ENCODE measurements at places on chromosomes 1 and 21.

DNA sequence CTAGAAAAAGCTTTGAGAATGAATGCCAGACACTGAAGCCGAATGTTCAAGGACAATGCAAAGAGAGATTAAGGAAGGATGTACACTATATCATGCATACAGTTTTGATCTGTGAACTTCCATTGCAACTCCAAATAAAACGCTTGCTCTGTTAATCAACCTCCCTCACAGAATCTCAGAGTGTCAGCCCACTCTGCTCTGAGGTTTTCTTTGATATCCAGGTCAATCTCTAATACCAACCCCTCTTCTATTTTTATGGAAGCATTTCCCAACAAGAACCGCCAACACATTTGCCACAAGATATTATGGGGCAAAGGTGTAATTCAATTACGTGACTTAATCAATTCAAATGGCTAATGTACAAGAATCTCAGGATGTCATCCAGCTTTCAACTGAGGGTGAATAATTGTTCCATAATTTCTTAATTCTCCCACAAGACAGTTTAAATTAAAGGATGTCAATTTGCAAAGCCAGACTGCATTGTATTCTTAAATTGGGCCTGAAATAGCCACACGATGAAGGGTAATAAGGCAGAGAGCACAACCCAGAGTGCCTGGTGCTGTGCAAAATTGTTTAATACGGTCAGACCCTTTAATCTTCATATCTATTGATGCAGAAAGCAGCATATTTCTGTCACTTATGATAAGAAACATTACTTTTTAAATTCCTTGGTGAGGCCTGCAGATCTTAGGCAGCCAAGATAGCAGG, 459.2 kb upstream of the DAB1 start:
- DNase-seq = no peak

GRCh38 chr1:208717525-208717924, 473.3 kb upstream of the PLXNA2 start:
- no peak for DNase-seq

- no peak for DNase-seq
These were observed 60.9 kb upstream of the TARBP1 start for GRCh38 chr1:234539666-234540403.

GRCh38 chr21:46156378-46156645, 933 bp upstream of the FTCD start:
- DNase-seq = no peak

DNA sequence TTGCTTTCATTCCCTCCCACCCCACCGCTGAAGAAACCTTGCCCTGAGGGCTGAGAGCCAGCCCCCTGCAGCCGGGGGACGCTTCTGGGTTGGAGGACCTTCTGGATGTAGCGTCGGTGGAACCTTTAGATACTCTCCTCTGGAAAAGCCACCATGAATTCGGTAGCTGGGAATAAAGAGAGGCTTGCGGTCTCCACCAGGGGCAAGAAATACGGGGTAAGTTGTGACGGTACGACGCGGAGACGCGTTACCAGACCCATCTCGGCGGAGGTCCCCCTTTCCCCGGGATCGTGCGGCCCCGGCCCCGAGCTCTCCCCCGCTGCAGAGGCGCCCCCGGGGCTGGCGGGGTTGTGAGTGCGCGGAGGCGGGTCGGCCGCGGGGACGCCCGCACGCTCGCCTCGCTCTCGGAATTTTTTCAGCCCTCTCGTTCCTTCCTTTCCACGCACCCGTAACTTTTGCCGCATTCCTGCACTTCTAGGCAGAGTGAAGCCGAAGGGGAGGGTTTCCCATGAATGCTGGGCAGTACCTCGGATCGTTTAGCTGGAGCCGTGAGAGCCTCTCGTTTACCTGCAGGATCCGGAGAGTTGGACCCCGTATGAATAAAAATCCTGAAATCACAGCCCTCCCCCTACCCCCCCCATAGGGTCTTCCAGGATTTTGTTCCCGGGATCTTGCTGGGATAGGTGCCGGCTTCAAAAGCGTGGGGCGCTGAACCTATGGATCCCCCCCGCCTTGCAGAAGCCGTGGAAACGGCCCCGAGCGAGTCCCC, 671 bp downstream of the KIF26B start:
- DNase-seq = peak; percentile 68

- no peak for DNase-seq
These were observed 148.6 kb downstream of the NPHP4 start for GRCh38 chr1:5843521-5844096.

DNA sequence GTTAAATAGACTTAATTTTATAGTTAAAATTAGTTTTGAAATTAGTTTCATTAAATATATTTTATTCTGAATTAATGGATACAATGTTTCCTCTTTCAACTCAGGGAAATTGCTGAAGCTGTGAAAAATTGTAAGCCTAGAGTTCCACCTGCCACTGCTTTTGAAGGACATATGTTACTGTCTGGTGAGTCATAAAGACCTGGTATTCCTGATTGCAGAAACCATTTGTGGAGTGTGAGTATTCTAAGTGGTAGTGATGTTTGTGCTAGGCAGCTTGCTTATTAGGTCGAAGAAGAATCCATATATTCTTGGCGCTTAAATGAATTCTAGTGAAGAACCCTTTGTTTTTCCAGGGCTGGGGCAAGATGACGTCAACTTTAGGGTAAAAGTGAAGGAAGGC, 34.0 kb downstream of the MTR start:
- DNase-seq = no peak

DNA sequence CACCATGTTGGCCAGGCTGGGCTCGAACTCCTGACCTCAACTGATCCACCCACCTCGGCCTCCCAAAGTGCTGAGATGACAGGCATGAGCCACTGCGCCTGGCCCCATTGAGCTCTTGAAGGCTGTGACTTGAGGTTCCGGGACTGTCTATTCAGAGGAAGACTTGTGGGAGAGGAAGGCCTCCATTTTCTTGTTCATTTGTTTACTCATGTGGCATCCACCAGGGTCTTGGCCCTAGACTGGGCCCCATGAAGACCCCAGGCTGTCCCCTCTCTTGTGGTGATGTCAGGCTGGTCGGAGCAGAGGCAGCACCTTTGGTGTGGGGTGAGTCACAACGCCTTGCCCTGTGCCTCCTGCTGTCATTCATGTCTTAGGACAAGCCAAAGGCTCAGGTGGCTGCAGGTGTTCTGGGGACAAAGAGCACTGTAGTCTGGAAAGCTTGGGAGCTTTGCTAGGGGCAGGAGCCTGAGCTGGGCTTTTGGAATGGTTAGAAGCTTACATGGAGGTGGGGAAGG, 224.6 kb upstream of the C1orf174 start:
- DNase-seq = no peak

- no peak for DNase-seq
These were observed 61.3 kb downstream of the XKR8 start for GRCh38 chr1:28021064-28021463.

DNA sequence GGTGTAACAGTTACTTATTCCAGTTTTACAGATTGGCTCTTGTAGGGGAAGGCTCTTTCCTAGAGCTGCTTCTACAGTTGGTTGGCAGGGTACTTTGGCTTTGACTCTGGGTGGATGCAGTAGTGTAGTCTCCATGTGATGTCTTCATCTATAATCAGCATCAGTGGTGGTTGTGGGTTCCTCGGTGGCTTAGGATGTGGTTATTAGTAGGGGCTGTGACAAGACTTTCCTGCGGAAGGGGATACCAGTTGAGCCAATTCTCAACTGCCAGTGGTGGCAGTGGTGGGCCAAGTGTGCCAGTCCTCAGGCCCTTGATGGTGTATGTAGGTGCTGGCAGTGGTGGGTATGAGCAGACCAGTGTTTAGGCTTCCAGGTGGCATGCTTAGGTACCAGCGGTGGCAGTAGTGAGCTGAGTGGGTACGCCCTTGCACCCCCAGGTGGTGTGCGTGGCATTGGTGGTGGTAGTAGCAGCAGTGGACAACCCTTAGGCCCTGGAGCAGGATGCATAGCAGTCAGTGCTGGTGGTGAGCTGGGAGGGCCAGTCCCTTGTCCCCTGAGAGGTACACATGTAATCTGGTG, 27.2 kb upstream of the KLF18 start:
- no peak for DNase-seq

DNA sequence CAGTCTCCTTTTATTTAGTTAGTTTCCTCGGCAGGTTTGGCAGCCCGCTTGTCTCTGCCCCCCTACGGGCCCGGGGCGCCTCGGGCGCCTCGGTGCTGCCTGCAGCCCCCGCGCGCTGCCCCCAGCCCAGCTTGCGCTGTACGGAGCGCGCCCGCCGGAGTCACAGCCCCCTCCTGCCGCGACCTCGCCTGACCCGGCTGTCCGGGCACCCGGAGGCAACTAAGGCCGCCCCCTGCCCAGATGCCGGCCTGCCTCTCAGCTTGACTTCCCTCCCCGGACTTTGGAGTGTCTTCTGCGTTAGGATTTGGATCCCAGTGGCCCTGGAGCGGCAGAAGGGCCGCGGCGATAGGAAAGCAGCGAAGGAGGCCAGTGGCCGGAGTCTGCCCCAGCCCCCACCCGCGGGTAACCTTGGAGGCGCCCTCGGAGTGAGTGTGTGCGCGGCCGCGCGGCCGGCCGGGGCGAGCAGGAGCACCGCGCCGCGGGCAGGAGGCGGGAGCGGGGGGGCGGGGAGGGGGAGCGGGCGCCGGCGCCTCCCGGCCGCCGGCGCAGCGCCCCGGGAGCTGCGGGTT, 7.6 kb downstream of the CDKN2C start:
- DNase-seq = no peak

- DNase-seq = no peak
These were observed 6.5 kb upstream of the ATP1A4 start for GRCh38 chr1:160144921-160145320.

Data from NCI-H526 (cell line).